Hematopoietic multipotent progenitor cell treated with erythropoietin and hydrocortisone succinate and interleukin-3 and kit ligand, for 15 days (in vitro differentiated cells): ENCODE measurements at places on chromosomes 2 and 18.
A peak's percentile ranks its signal among the peaks of the same experiment; 100 is the strongest.

- no peak for DNase-seq
These were observed 35.2 kb downstream of the ST3GAL5 start for GRCh38 chr2:85853499-85854165.

DNA sequence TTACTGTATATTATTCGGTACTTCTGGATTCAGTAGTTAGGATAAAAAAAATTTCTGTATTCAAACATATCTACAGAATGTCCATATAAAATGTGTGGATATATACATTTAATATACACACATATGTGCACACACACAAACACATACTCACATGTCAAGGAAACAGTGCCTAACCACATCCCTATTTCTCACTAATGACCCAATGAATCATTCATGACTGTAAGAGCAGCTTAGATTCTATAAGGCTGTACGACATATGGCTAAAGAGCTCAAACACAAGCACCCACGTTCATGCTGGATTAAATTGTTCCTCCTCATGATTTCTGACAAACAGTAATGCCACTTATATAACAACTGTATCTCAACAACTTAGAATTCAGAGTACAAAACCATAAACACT, 457.3 kb downstream of the ADCYAP1 start:
- DNase-seq = no peak

- no peak for DNase-seq
These were observed 21.3 kb downstream of the PPP3R1 start for GRCh38 chr2:68231061-68231372.

- DNase-seq = no peak
These were observed 21.1 kb downstream of the RHOB start for GRCh38 chr2:20467789-20468548.

DNA sequence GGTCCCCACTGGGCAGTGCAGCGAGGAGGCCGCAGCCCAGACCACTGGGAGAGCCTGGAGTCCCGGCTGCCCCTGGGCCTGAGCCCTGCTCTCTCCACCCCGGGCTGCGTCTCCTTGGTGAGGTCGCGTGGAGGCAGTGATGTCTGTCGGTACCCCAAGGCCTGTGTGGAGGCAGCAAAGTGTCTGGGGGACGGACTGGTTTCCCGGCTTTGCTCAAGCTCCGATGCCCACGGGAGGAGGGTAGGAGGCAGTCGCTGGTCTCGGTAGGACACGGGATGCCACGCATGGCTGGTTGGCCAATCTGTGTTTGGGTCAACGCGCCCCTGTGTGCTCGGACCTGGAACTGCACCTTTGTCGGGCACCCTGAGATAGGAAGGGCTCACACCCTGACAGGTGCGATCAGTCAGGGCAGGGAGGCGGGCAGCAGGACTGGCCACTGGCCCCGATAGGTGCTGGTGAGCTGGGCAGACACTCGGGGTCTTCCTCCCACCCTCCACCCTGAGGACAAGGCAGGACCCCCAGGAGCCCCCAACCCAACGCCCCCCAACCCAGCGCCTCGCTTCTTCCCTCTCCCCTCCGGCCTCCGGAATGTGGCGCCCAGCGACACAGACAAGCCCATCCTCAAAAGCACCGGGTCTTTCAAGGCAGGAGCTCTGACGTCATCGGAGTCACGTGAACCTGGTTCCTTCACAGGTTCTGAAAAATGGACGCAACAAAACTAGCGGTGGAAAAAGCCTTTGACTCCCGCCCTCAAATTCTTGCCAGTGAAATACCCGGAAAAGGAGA, 288.6 kb downstream of the NDUFA10 start:
- no peak for DNase-seq

GRCh38 chr2:152509772-152510491, 175.0 kb downstream of the FMNL2 start:
- no peak for DNase-seq

DNA sequence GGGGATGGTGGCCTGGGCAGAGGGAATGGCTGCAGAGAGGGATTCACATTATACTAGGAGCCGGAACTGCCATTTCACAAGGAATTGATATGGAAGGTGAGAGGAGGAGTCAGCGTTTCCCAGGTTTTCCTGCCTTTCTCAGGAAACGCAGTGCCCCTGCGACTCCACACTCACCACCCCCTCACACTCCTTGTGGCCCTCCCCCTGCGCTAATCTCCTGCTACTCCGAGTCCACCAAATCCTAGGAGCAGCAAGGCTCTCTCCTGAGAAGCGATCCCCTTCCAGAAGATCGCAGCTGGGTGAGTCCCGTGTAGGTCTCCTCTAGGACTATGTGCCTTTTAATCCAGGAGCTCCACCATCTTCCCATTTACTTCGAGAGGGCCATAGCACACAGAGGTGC, 140.6 kb downstream of the VAPA start:
- DNase-seq = no peak

- DNase-seq = no peak
These were observed 35.8 kb upstream of the ARHGAP25 start for GRCh38 chr2:68698567-68699377.

- DNase-seq = no peak
These were observed 107.1 kb downstream of the PIEZO2 start for GRCh38 chr18:11042247-11042646.

GRCh38 chr2:148221166-148221565, 200.3 kb downstream of the MBD5 start:
- no peak for DNase-seq

DNA sequence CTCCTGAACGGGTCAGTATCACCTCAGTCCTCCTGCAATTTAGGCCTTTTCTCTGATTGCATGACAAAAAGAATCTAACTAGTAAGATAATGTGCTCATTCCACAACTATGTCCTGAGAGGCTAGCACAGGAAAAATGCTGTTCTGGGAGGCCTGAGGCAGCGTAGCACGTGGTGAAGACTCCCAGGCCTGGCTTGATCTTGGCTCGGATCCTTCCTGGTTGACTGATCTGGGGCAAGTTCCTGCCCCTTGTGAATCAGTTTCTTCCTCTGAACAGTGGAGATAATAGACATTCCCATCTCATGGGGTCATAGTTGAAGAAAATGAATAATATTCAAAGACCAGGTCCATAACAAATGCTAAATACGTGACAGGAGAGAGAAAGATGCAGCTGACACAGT, 12.3 kb downstream of the FBLN7 start:
- DNase-seq = no peak

DNA sequence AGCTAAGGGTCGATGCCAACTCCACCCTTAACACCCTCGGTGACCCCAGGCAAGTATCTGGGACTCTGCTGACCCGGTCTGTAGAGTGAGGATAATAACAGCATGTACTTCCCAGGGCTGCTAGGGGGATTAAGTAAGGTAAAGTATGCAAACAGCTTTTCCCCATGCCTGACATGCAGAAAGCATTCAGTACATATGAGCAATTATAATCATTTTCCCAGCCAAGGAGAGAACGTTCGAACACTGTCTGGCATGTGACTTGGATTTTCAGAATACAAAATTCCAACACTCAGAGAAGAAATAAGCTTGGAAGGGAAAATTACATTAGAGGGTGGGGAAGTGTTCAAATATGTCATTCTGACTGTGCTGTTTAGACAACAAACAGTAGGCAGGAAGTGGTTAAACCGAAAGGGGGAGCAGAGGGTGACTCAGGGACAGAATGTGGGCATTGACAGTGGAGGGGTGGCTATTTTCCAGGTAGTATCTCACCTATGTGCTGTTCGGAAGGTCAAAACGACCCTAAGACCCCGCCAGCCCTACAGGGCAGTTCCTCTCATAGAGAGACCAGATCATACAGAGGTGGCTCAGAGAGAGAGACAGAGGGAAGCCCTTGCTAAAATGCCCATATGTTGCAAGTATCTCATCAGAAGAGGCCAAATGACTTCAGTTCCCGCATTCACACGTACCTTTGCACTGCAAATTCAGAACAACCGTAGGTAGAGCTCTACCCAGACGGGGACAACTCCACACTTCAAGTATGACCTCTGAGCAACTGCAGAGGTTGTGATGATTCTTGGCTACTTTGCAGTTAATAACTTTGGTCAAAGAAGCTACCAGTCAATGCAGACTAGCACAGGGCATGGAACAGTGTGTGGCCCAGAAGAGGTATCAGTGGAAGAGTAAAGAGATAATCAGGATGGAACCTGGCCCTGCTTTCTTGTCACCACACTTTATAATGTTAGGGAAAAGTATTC, 14.8 kb downstream of the ASPRV1 start:
- peak; percentile 29 for DNase-seq

DNA sequence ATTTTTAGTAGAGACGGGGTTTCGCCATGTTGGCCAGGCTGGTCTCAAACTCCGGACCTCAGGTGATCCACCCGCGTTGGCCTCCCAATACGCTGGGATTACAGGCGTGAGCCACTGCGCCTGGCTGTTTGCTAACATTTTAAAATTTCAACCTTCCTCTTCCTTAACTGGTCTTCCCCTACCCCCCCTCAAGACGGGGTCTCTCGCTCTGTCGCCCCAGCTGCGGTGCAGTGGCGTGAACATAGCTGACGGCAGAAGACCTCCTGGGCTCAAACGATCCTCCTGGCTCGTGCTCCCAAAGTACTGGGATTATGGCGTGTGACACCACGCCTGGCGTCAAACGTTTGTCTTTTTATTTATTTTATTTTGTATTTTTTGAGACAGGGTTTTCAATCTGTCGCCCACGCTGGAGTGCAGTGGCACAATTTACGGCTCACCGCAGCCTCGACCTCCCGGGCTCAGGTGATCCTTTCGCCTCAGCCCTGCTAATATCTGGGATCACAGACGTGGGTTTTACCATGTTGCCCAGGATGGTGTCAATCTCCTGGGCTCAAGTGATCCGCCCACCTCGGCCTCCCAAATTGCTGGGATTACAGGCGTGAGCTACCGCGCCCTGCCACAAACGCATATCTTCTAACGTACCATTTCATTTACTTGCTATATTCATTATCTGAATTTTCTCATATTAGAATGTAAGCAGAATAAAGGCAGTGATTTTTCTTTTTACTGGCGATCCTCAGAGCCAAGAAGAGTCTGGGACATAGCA, 984 bp upstream of the MSH2 start:
- DNase-seq = no peak

- no peak for DNase-seq
These were observed 64.9 kb upstream of the ZSWIM2 start for GRCh38 chr2:186913870-186914269.

DNA sequence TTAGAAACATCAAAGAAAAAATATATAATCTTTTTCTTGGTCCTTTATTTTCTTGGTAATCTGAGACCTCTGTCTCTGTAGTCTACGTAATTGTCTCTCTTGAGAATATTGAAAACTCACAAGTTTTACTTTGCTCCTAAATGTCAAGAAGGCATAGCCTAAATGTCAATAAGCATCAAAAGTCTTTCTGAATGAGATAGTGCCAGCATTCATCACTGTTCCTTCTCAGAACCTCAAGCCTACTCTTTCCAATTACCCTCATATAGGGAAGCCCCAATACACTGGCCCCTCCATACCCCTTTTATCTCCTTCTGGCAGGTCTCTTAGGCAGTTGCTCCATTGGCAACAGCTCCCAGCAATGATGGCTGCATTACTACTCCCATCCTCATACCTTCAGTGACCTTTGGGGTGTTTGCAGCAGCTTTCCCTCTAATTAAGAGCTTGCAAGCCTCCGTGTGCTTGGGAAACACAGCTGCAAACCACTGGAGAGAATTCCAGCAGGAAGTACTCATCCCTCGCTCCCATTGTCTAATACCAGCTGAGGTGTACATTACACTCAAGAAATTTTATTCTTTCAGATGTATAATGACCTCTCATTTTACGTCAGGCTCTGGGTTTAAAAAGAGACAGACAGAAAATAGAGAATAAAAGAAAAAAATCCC, 95.8 kb downstream of the KYNU start:
- no peak for DNase-seq

- no peak for DNase-seq
These were observed 194.2 kb downstream of the GLI2 start for GRCh38 chr2:120929829-120930228.

GRCh38 chr2:12262681-12263436, 453.9 kb upstream of the TRIB2 start:
- DNase-seq = no peak

DNA sequence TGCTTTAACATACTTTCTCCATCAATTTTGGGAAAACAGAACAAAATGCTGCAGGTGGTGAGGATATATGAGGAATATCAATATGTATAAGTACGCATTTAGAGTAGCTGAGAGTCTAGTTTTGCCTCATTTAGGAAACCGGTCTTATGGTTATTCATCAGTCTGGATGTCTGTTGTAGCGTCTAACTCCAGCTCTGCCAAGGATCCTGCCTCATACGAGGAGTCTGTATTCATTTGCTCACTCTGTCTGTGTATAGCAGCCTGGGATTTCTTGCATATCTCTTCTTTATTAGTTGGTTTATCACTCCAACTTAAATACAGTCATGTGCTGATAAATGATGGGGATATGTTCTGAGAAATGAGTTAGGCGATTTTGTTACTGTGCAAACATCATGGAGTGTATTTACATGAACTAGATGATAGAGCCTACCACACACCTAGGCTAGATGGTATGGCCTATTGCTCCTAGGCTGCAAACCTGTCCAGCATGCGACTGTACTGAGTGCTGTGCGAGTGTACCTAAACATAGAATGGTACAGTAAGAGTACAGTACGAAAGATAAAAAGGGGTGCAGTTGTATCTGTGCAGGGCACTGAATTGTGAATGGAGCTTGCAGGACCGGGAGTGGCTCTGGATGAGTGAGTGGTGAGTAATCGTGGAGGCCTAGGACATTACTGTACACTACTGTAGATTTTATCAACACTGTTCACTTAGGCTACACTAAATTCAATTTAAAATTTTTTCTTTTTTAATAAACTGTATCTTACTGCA, 148.1 kb downstream of the ZNF407 start:
- DNase-seq = no peak

DNA sequence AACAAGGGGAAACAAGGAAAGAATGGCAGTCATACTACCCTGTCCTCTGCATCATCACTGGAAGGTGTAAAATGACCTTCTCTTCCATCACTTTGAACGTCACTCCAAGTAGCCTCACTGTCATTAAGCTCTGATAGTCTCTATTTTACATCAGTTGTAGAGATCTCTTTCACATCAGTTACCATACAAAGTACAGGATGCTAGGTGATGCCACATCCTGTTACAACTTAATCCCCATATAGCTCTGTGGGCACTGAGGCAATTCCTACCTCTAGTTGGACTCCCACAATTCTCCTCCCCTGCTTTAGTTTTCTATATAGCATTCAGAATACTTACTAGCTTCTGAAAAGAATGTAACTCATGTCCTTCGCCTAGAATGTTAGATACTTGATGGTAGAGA, 55.1 kb upstream of the TTC27 start:
- no peak for DNase-seq

DNA sequence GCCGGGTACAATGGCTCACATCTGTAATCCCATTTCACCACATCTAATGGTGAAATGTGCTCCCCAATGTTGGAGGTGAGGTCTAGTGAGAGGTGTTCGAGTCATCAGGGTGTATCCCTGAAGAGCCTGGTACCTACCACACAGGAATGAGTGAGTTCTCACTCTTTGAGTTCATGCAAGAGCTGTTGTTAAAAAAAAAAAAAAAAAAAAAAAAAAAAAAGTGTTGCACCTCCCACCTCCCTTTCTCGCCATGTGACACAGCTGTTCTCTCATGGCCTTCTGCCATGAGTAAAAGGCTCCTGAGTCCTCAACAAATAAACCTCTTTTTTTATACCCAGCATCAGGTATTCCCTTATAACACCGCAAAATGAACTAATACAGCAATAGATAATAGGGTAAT, 106.3 kb downstream of the C2orf74 start:
- DNase-seq = no peak
